ENCODE measurements at places on chromosomes 16 and 17.

DNA sequence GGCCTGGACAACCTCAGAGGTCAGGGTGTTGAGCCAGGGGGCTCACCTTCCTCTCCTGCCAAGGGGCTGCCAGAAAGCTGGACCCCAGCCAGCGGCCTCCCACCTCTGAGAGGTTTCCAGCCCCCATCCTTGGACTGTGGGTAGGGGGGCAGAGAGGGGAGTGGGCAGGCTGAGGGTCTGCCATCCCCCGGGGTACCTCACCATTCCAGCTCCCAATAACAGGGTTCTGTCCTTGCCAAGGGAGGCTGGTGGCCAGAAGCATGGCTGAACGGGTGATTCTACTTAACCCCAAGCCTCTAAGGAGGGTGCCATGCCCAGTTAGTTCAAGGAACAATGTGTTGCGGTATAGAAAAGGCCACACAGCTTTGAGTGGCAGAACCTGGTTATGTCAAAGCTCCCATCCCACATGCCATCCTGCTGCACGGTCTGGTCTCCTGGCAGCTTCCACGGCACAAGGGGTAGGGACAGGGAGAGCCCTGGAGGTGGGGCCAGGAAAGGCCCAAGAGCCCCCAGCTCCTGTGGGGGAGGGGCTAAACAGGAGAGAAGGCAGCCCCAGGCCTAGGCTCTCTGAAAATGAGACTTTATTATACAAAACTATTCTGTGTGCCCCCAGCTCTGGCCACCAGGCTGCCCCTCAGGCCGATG is 19.8 kb downstream of the B9D1 start:
- DNase-seq, result no peak

DNA sequence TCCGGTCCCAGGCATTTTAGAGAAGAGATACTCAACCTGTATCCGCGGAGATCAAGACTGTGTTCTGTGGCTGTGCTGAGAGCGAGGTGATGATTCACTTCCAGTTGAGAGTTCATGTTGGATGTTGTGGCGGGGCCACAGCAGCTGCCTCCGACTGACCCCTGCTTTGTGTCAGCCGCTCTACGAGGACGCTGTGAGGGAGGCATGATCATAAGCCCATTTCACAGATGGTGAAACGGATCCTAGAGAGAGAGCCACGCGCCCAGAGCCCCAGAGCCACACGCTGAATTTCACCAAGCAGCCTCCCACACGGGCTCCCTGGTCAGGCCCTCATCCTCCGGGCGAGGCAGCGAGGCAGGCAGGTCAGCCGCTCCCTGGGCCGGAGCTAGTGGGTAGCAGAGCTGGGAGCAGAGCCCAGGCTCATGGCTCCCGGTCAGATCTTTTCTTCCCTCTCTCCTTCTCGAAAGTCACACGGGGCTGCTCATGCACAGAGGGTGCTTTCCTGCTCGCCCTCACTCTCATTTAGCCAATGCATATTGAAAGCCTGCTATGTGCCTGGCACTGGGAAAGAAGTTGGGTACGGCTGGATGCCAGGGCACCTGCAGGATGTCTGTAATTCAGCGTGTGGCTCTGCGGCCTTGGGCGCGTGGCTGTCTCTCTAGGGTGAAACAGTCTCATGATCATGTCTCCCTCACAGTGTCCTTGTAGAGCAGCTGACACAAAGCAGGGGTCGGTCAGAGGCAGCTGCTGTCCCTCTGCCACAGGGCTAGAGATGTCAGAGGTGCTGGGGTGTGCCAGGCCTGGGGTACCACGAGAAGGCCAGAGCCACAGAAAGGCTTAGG is 155.6 kb upstream of the CHMP6 start:
- no peak for DNase-seq

- DNase-seq, result no peak
Observed at GRCh38 chr17:55706808-55707773, 15.6 kb downstream of the TMEM100 start.

GRCh38 chr17:1916316-1916715 is 86.5 kb downstream of the RPA1 start:
- DNase-seq, result no peak

GRCh38 chr17:74151551-74152315 is 51.7 kb upstream of the RPL38 start:
- DNase-seq, result no peak

- no peak for DNase-seq
Observed at GRCh38 chr17:77636835-77637817, 321.4 kb upstream of the TNRC6C start.

DNA sequence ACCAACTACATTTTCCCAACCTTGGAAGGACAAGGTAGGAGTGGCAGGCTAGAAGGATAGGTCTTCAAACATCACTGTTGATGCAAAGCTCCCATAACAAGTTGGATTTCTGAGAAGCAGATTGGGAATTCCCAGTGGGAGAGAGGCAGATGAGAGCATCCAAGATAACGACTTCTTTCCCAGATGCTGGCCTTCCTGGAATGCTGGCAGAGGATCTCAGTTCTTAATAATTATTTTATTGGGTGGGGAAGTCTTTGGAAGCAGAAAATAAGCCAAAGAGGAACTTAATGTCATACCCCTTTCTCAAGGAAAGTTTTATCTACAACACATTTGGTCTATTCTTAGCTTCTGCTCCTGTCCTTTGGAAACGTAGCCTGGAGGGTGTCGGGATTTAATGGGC is 64.5 kb downstream of the MPRIP start:
- DNase-seq, result no peak

GRCh38 chr16:66322174-66322573 is 44.3 kb upstream of the CDH5 start:
- no peak for DNase-seq

DNA sequence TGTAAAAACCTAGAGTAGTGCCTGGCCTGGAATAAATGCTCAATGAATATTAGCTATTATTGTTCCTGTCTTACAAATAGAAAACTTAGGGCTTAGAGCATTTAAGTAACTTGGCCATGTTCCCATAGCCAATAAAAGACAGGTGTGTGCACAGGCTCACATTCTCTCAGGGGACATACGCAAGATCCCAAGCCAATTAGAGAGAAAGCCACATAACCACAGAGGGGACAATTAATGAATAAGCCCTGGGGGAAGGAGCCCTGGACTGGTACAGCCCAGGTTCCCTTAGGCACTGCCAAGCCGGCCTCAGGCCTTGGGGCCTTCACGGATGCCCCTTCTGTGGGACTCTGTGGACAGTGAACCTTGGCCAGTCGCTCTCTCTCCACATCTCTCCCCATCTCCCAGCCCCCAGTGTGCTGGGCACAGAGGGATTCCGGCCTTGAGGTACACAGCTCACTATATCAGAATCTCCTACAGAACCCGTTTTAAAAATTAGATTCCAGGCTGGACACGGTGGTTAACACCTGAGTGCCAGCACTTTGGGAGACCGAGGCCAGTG is 27.3 kb upstream of the ABCC12 start:
- DNase-seq, result no peak

- DNase-seq, result peak; percentile 88
Observed at GRCh38 chr17:40314584-40314956, 5.6 kb downstream of the RARA start.

DNA sequence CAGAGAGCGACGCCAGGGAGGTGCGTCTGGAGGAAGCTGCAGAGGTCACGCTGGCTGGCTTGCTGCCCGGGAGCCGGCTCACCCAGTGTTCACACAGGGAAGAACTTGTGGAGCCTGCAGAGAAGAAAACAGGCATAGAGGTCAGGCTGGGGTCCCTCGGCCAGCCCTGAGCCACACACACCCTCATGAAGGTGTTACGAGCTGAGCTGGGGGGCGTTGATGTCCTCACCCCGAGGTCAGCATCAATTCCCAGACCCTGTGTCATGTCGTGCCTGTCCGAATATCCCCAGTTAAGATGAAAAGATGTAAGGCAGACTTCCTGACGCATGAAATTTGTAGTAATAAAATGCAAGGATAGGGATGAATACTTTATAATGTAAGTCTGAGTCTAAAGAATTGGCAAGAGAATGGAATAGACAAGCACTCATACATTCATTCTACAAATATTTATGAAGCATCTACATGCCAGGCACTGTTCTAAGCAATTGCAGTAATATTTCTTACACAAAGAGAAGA is 77.1 kb downstream of the USP31 start:
- DNase-seq, result no peak

DNA sequence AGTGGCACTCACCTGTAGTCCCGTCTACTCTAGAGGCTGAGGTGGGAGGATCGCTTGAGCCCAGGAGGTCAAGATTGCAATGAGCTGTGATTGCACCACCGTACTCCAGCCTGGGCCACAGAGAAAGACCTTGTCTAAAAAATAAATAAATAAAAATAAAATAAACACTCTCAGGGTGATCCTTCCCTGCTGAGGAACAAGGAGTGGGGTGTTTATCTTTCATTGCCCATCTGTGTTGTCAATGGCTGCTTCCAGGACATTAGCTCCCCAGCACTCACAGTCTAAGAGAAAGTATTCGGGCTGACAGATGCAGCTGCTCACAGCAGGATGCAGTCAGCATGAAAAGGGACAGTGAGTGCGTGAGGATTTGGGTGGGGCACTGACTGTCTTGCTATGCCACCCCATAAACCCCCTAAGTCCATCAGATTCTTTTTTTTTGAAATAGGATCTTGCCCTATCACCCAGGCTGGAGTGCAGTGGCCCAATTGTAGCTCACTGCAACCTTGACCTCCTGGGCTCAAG is 31.3 kb upstream of the RBBP6 start:
- no peak for DNase-seq

DNA sequence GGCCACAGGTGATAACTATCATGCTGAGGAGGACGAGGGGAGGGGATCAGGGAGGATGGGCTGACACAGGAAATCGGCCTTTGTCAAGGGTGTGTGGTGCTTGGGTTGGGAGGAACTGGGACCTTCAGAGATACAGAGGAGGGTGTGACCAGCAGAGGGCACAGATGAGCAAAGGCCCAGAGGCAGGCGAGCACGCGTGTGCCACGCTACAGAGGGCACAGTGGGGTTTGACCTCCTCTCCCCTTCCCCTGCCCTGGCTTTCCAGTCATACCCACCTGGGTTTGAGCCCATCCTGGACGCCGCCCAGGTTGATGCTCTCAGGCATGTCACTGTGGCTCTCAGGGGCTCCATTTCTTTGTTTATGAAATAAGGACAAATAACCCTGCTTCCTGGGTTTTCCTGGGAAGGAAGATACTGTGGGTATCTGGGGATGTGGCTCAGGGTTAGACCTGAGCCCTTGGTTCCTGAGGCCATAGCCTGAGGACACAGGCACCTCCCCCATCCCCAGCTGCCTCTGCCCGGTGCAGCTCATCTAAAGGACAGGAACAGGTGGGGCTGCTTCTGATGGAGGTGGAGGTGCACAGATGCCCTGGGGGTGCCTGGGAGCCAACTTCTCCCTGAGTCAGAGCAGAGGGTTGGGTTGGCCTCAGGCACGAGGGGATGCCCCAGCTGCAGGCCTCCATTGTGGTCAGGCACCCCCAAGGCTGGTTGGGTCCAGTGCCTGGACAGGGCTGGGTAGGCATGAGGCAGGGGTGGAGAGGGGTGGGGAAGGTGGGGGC is 51.8 kb downstream of the BEAN1 start:
- peak; percentile 90 for DNase-seq

DNA sequence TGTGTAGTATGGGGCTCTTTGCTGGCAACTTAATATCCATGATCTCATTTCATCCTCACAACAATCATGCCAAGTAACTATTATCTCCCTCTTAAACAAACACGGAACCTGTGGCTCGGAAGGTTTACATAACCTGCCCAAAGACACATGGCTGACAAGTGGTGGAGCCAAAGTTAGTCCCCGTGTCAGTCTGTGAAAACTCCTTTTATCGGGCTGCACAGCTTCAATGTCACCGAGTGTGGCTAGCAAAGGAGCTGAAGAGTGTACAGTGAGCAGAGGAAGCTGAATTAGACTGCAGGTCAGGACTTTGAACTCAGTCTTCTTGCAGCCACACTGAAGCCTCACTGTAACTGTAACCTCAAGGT is 80.3 kb downstream of the PARN start:
- no peak for DNase-seq

GRCh38 chr17:69410671-69411070 is 3.8 kb upstream of the MAP2K6 start:
- DNase-seq, result no peak

Data from activated CD4-positive, alpha-beta T cell treated with anti-CD3 and anti-CD28 coated beads, Interleukin-2, Interleukin-4, amounts not matched to agents 100 ng/mL and 50 ng/mL, durations not matched to agents 16 hours and 8 hours (primary cell).